Urinary bladder (tissue), 4 donors: ENCODE measurements at places on chromosomes 5 and 9. TPM values are rescaled to one million over a fixed set of nuclear protein-coding genes. Genes with fewer than 3 reads are reported as not detected.
A peak's percentile ranks its signal among the peaks of the same experiment; 100 is the strongest.

DNA sequence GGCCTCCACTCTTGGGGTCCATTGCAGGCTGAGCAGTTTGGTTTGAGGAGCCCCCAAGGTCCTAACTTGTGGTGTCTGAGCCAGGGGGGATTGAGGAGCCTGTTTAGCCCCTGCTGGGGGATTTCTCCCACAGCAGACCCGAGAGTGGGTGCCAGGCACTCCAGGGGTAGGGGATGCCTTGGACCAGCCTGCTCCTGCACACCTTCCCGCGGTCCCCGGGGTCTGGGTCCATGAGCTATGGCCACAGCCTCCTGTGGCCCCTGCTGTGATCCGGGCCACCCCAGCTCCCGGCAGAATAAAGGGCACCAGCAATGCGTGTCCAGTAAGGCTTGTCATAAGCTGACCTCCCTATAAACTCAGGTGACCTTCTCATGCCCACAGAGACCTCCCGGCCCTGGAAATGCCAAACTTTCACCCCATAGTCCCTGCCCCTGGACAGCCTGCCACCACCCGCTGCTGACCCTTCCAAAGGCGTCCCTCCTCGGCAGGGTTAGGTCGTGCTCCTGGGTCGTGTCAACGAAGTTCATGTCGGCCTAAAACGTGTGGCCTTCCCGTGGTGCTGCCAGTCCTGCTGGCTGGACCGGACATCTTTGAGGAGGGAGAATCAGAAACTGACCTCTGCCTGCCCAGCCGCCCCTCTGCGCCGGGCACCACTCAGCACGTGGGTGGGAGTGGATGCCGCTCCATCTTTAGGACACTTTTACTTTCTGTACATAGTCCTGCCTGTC is 137.6 kb downstream of the MRPL36 start:
- DNase-seq, result no peak

The SNCB gene
- not detected for total RNA-seq

The C9 gene
- not detected for total RNA-seq

- peak; percentile 56 for DNase-seq
Observed at GRCh38 chr5:61162832-61163567, 732 bp upstream of the SMIM15 start.

The PMPCA gene
- 15.1 TPM for total RNA-seq

The TMEM174 gene
- not detected for total RNA-seq

- DNase-seq, result no peak
Observed at GRCh38 chr5:113331209-113331551, 103.6 kb downstream of the TSSK1B start.

GRCh38 chr5:9707732-9708462 is 77.7 kb upstream of the TAS2R1 start:
- no peak for DNase-seq

GRCh38 chr9:104850786-104851545 is 77.0 kb downstream of the ABCA1 start:
- no peak for DNase-seq

DNA sequence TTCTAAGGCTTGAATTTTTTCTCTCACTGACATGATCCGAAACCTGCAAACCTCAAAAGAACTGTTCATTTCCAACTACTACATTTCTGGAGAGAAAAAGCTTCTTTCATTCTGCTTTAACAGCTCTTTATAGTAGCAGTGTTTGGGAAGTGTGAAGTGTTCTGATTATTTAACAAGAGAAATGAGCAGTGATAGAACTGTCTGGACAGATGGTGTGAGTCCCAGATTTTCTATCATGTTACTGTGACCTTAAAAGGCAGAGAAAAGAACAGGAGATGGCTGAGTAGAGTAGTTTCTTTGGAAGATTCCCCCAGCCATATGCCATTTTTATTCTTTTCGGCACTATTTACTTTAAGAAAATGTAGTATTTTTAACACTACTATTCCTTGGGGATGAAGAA is 41.3 kb upstream of the TAL2 start:
- no peak for DNase-seq

GRCh38 chr9:91131433-91131839 is 230.3 kb downstream of the AUH start:
- DNase-seq, result peak; percentile 26

- no peak for DNase-seq
Observed at GRCh38 chr5:150143350-150144245, 12.0 kb downstream of the PDGFRB start.

- no peak for DNase-seq
Observed at GRCh38 chr5:64147849-64148441, 17.7 kb upstream of the RNF180 start.

The PCDHA9 gene
- 0.90 TPM for total RNA-seq

GRCh38 chr9:2043881-2044462 is 28.8 kb downstream of the SMARCA2 start:
- DNase-seq, result no peak
